Lower lobe of right lung (tissue), 2 donors: ENCODE measurements at places on chromosomes 12 and 14.

GRCh38 chr14:31297701-31298344 is 90.2 kb upstream of the HECTD1 start:
- no peak for DNase-seq

DNA sequence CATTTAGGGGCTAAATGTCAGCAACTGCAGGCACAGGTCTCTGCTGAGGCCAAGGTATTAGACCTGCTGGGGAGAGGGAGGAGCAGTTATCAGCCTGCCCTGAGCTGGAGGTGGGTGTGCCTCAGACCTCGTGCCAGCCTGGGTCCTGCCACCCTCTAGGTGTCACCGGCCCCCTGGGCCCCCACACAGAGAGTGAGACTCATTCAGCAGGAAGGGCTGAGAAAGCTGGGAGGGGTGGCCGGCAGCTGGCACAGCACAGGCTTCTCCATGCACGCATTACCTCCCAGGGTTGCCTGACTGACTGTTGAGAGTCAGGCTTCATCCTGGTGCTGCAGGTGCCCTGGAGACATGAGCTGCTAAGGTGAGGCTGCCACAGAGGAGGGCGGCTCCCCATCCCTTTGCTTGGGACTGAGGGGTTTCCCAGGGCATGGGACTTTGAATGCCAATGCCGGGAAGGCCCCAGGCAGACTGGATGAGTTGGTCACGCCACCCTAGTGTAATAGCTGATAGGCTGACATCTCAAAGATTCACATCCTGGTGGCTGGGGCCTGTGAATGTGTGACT is 75.3 kb upstream of the C14orf180 start:
- no peak for DNase-seq

DNA sequence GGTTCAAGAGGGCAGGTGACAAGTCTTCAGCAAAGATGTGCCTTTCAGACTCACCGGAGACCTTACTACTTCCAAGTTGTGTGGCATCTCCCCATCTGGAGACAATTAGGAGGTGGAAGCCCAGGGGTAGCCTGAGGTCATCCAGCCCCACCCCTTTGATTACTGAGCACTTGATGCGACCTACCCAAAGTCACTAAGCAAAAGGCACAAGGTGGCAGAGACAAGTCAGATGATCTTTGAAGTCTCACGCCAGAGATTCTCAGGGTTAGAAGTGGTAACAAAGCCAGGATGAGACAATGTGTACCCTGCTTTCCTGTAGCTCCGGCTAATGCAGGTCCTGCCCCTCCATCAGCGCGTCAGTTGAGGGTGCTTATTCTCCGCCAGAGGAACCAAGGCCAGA is 1.4 kb upstream of the FOXN3 start:
- DNase-seq = no peak

- no peak for DNase-seq
These were observed 24.7 kb downstream of the CAPRIN2 start for GRCh38 chr12:30730011-30730410.

- no peak for DNase-seq
These were observed 82.9 kb downstream of the CCDC60 start for GRCh38 chr12:119417440-119417839.

- DNase-seq = no peak
These were observed 111.5 kb downstream of the PAX9 start for GRCh38 chr14:36773136-36773540.

GRCh38 chr12:122961531-122962329 is 4.5 kb downstream of the ABCB9 start:
- no peak for DNase-seq

- no peak for DNase-seq
These were observed at the start of gene MYBPC1 for GRCh38 chr12:101594700-101595099. TSS of gene MYBPC1 (plus strand) at chr12:101594971. CDS start at chr12:101595071, 100 bp downstream.

- no peak for DNase-seq
These were observed 89.2 kb upstream of the TMEM263 start for GRCh38 chr12:106866426-106867080.

DNA sequence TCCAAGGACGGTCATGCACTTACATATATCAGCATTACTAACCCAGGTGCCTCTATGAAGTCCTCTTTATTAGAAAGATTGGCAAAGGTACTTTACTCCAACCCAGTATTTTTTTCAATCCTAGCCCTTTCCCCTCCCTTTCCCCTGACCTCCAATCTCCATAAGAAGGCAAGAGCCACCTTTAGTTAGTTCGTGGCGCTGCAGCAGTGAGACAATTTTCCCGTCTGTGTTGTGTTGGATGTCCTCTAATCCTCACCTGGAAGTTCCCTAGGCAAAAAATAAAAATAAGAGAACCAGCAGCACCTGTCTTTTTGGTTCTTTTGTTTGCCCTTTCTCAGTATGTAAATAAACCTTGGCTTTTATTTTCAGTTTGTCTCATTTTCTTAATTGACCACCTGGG is 439.6 kb upstream of the LRFN5 start:
- no peak for DNase-seq

GRCh38 chr12:16939871-16940306 is 333.9 kb upstream of the LMO3 start:
- DNase-seq = peak; percentile 50

DNA sequence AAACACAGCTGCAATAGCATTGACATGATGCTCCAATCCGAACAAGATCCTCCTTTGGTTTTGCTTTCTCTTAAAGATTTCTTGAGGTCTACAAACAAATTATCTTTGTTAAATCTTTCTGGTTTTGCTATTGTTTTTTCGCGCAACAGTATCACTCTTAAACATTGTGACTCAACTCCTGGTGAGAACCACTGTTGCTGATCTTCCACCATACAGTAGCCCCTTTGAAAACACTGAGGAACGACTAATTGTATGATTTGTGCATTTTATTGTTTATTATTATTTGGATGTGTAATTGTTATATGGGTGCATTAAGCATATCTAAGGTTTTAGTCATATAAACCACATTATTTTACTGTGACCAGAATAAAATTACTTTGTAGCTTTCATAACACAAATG is 282.8 kb downstream of the EGLN3 start:
- DNase-seq = no peak

GRCh38 chr14:60346706-60347105 is 97.7 kb downstream of the PPM1A start:
- no peak for DNase-seq

- DNase-seq = no peak
These were observed 229.6 kb downstream of the BCAT1 start for GRCh38 chr12:24719293-24719721.

DNA sequence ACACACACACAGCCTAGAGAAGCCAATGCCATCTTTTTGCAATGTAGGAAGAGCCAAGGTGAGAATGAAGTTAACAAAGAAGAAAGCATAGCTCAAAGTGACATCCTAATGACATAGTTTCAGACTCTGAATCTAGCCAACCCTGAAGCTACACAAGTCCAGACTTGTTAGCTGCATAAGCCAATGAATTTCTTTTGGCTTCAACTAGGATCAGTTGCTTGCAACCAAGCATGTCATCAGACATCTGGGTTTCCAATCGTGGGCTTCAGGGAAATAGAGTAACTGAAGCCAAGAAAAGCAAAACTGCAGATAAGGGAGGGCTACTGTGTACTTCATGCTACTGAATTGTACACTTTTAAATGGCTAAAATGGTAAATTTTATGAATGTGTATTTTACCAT is 4.4 kb upstream of the GPHN start:
- no peak for DNase-seq

- no peak for DNase-seq
These were observed 6.9 kb upstream of the OR6J1 start for GRCh38 chr14:22650960-22651521.

GRCh38 chr12:45427042-45427441 is 211.1 kb downstream of the ANO6 start:
- DNase-seq = no peak

DNA sequence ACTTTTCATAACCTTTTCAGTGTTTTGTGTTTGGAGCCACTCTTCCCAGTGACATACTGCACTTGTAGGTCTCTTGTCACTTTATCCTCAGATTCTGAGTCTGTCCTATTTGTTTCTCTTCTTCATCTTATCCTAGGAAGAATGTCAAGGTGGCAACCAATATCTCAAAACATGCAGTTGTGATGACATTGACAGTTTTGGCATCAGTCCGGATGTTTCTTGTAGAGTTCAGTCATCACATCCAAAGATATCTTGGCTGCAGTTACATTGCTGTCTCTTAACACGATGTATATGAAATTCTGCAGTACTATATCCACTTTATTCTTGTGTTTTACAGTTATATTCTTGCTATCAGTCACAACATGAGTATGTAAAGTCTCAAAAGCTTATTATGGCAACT is 6.4 kb downstream of the ADIPOR2 start:
- DNase-seq = no peak

DNA sequence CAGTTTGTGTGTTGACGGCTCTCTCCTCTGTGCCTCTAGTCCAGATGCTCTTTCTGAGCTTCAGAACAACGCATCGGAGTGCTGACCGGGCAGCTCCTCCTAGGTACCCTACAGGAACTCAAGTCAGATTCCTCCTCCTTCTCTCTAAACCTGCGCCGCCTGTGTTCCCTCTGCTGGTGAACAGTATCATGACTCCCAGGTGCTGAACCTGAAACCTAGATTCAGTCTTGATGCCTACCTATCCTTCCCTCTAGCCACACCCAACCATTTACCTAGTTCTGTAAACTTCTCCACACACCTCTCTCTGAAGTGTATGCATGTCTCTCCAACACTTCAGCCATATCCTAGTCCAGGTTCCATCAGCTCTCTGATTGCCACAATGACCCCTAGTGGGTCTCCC is 112.7 kb downstream of the EFCAB11 start:
- no peak for DNase-seq

GRCh38 chr12:3603576-3603975 is 112.6 kb downstream of the PRMT8 start:
- no peak for DNase-seq

- DNase-seq = no peak
These were observed 123.5 kb upstream of the FBXO33 start for GRCh38 chr14:39555749-39556148.

GRCh38 chr14:90383731-90384542 is 12.9 kb upstream of the CALM1 start:
- DNase-seq = peak; percentile 75

- DNase-seq = no peak
These were observed 57.9 kb downstream of the KDM2B start for GRCh38 chr12:121522971-121523370.

- DNase-seq = no peak
These were observed 106.2 kb upstream of the RPH3A start for GRCh38 chr12:112685321-112685720.

- DNase-seq = no peak
These were observed 73.4 kb downstream of the INSM2 start for GRCh38 chr14:35607380-35607779.

DNA sequence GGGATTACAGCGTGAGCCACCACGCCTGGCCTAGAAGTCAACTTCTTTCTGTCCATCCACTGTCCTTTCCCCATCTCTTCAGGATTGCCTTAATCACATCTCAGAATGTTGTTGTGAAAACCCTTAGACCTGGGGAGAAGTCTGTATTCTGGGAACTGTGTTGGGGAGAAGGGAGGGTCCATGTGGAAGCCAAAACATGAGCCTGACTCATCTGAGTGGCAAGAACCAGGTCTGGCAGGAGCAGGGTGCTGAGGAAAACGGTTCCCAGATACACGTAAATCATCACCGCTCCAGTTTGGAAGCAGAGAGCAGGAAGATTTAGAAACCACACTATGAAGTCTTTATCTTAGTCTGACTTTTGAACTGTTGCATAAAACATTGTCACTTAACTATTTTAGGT is 245.6 kb upstream of the RGS6 start:
- no peak for DNase-seq

DNA sequence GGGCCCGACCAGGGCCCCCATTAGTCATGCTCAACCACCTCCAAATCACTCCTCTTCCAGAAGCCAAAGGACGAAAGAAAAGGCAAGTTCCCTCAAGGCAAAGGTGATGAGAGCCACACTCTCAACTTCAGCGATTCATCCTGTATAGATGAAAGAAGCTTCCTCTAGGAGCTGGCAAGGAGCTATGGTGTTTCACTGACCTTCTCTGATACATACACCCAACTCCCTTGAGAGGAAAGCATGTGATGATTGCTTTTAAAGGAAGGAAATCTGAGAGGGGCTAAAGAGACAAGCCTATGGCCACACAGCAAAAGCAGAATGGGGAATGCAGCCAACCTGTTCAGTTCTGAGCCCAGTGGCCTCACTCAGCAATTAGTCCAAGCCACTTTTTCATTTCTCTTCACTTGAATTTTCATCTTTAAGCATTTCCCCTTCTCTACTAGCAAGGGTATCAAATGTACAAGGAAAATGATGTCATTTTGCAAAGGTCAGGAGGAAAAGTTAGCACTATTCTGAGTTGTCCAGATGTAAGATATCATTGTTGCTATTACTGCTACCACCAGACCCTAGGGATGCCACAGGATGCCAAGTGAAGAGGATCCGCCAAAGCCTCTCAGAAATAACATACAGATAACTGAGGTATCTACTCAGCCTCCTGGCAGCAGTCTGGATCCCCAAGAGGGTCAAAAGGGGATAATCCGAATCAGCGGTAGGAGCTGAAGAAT is 82.5 kb downstream of the MAP3K9 start:
- DNase-seq = no peak

DNA sequence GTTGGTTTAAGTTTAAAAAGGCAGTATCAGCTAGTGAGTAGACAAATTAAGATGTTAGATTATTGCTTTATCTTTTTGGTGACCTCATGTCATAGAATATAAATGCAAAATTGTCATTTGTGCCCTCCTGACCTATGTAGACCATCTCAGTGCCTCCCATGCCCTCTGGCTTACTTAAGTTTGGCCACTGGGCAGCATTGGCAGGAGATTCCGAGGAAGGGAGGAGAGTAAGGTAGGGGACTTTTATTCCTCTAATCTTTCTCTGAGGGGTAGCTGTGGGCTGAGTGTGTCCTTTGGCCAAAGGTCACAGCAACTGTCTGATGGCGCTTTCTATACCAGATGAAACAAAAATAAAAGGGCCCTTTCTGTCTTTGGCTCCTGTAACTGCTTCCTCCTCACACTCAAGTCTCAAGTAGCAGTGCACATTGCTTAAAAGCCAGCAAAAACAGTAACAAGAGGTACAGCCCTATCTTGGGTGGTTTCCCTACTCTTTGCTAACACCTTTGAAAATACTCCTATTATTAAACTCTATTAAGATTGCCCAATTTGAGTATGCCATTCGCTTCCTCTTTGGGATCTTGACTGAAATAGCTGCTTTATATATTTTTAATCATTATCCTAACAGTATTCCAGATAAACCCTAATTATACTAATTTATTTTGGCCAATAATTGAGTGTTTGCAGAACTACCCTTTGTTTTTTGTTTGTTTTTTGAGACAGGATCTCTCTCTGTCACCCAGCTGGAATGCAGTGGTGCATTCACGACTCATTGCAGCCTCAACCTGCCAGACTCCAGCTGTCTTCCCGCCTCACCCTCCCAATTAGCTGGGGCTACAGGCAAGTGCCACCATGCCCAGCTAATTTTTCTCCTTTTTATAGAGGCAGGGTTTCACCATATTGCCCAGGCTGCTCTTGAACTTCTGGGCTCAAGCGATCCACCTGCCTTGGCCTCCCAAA is 56.5 kb upstream of the KCNH3 start:
- no peak for DNase-seq

DNA sequence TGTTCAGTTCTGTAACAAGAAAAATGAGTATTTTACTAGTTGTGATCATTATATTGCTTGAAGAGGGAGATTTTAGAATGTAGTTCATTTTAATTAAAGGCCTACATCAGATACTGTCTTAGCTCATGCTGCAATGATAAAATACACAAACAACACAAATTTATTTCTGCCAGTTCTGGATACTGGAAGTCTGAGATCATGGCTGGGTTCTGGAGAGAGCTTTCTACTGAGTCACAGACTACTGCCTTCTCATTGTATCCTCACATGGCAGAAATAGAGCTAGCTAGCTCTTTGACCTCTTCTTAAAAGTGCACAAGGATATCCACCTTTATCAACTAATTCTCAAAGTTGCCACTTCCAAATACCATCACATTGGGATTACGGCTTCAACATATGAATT is 53.8 kb downstream of the MIS18BP1 start:
- DNase-seq = no peak
